ENCODE measurements at places on chromosomes 16 and 17. TPM values are rescaled to one million over a fixed set of nuclear protein-coding genes. Genes with fewer than 3 reads are reported as not detected.

GRCh38 chr17:46947216-46947615 lies 24.3 kb downstream of the GOSR2 start:
- no peaks in the 10 kb centered on the region for H3K36me3 ChIP-seq
- no peak for DNase-seq
- H3K4me1 ChIP-seq = peaks cover 12% of the 10 kb centered on the region

PRKCB gene
- total RNA-seq = 96.5 TPM

SRCIN1 gene
- total RNA-seq = 0.04 TPM

DNA sequence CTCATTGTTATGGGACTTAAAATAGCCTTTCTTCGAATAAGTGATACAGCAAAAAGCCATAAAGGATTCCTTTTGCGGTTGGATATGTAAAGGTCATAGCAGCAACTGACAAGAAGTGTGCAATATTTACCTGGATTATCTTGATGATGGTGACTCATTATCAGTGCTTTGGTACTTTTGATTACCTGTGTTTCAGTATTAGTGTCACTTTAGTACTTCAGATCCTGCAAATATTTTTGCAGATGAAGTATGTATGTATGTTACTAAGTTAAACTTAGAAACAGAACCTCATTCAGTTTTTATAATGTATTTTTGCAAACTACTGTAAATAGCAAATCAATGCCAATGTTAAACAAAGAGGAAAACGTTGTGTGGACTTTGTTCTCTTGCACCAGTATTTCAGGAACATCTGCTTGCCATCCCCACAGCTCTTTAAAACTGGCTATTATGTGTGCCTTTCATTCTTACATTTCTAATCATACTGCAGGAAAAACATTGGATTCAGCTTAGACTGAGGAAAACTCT lies 10.5 kb downstream of the CNEP1R1 start:
- no peak for DNase-seq
- no peaks in the 10 kb centered on the region for H3K27me3 ChIP-seq
- no peak overlapping the region for H3K27ac ChIP-seq
- no peaks in the 10 kb centered on the region for H3K4me1 ChIP-seq
- no peak overlapping the region for H3K4me3 ChIP-seq

GRCh38 chr16:85072947-85073346 lies 39.3 kb downstream of the CIBAR2 start:
- H3K27me3 ChIP-seq = no peaks in the 10 kb centered on the region
- no peak overlapping the region for H3K4me3 ChIP-seq
- no peak for DNase-seq
- peaks cover 9% of the 10 kb centered on the region for H3K36me3 ChIP-seq

DNA sequence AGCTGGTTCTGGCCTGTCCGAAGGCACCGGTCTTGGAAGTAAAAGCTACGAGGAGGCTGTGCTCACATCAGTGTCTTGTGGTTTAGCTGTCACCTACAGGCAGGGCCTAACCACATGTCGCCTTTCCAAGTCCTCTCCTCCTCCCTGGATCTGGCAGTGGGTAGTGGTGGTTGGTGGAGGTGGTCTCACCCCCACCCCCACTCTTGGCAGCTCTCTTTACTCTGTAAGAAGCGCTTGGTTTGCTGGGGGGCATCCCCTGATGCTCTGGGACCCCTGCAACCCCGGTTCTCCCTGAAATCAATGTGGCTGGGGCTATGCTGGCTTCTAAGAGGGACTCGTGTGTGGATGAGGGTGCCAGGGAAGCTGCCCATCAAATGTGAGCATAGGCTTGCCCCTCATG lies 68.3 kb downstream of the WIPI1 start:
- H3K27me3 ChIP-seq = no peaks in the 10 kb centered on the region
- H3K4me3 ChIP-seq = no peak overlapping the region
- no peaks in the 10 kb centered on the region for H3K36me3 ChIP-seq
- H3K27ac ChIP-seq = no peak overlapping the region
- H3K4me1 ChIP-seq = peaks cover 6% of the 10 kb centered on the region
- DNase-seq = no peak

- DNase-seq = no peak
- no peak overlapping the region for H3K27ac ChIP-seq
- H3K4me1 ChIP-seq = no peaks in the 10 kb centered on the region
- no peaks in the 10 kb centered on the region for H3K27me3 ChIP-seq
- no peak overlapping the region for H3K4me3 ChIP-seq
These were observed 250.1 kb upstream of the PSMD7 start for GRCh38 chr16:74046524-74046923.

GRCh38 chr16:88761830-88762229 lies 23.2 kb downstream of the PIEZO1 start:
- no peak for DNase-seq
- H3K27me3 ChIP-seq = no peaks in the 10 kb centered on the region
- no peaks in the 10 kb centered on the region for H3K36me3 ChIP-seq

DNA sequence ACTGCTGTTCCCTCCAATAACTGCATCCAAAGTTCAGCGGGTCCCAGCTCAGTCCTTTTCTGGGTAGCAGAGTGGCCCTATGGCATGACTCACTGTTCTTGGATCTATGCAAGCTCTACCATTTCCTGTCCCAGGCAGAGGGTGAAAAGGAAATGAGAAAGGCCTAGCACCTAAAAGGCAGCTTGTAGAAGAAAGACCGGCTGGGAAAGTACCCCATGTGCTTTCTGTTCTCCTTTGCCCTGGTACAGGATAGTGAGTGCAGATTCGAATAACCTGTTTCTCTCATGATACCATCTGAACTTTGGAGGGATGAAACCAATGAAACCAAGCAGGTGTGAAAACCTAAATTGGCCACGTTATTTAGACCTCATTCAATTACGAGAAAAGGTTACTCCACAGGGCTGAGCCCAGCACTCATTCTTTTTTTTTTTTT lies 12.7 kb upstream of the HASPIN start:
- no peak overlapping the region for H3K4me3 ChIP-seq
- H3K36me3 ChIP-seq = peaks cover 10% of the 10 kb centered on the region
- H3K4me1 ChIP-seq = peaks cover 29% of the 10 kb centered on the region
- H3K27ac ChIP-seq = no peak overlapping the region
- H3K27me3 ChIP-seq = no peaks in the 10 kb centered on the region
- DNase-seq = peak; percentile 83

All from CD8-positive, alpha-beta memory T cell (primary cell).